ENCODE measurements at places on chromosomes 16 and 17. TPM values are rescaled to one million over a fixed set of nuclear protein-coding genes. Genes with fewer than 3 reads are reported as not detected.

Gene MEIOB
- total RNA-seq: not detected

Gene RUNDC1
- 10.9 TPM for total RNA-seq

DNA sequence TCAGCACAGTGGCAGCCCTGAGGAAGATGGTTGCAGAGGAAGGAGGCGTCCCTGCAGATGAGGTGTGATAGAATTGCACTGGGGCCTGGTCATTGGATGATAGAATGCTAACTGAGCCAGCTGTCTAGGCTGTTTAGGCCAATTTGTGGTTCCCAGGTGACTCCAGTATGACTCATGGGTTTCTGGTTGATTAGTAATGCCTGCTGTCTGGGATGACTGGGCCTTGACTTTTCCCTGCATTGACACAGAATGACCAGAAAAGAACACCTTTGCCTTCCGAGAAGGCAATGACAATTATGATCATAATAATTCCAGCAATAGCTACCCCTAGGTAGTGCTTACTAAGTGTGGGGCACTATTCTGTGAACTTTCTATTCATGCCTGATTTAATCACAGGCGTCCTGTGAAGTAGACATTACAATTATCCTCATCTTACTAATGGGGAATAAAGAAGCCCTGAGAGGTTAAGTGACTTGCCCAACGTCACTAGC, 31.5 kb downstream of the USP43 start:
- no peak overlapping the region for H3K4me3 ChIP-seq
- H3K4me1 ChIP-seq: no peaks in the 10 kb centered on the region
- no peak overlapping the region for H3K27ac ChIP-seq
- no peak for DNase-seq
- H3K36me3 ChIP-seq: no peaks in the 10 kb centered on the region
- no peaks in the 10 kb centered on the region for H3K27me3 ChIP-seq

GRCh38 chr16:10541366-10541765, 39.0 kb downstream of the EMP2 start:
- H3K27ac ChIP-seq: no peak overlapping the region
- H3K27me3 ChIP-seq: no peaks in the 10 kb centered on the region
- no peak overlapping the region for H3K4me3 ChIP-seq
- H3K36me3 ChIP-seq: peaks cover 90% of the 10 kb centered on the region
- DNase-seq: no peak

DNA sequence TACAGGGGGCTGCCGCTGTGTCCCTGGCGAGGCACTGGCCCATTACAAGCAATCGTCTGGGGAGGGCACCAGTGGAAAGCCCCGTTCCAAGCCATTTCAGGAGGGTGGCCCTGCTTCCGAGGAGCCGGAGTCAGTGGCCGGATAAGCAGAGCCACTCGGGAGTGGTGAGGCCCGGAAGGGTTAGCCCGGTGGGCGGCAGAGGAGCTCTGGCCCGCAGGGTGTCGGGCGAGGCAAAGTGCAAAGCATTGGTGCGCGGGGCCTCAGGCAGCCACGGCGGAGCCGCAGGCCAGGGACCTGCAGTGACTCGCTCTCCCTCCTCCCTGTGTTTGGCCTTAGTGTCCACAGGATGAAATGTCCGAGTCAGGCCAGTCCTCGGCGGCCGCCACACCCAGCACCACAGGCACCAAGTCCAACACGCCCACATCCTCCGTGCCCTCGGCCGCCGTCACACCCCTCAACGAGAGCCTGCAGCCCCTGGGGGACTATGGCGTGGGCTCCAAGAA, 24.6 kb downstream of the NME3 start:
- no peak overlapping the region for H3K27ac ChIP-seq
- DNase-seq: no peak
- H3K4me1 ChIP-seq: no peaks in the 10 kb centered on the region
- H3K36me3 ChIP-seq: peaks cover 83% of the 10 kb centered on the region

- H3K4me1 ChIP-seq: no peaks in the 10 kb centered on the region
- H3K27ac ChIP-seq: no peak overlapping the region
- no peaks in the 10 kb centered on the region for H3K27me3 ChIP-seq
- H3K36me3 ChIP-seq: no peaks in the 10 kb centered on the region
These were observed 191.7 kb upstream of the RBFOX1 start for GRCh38 chr16:7140899-7141298.

DNA sequence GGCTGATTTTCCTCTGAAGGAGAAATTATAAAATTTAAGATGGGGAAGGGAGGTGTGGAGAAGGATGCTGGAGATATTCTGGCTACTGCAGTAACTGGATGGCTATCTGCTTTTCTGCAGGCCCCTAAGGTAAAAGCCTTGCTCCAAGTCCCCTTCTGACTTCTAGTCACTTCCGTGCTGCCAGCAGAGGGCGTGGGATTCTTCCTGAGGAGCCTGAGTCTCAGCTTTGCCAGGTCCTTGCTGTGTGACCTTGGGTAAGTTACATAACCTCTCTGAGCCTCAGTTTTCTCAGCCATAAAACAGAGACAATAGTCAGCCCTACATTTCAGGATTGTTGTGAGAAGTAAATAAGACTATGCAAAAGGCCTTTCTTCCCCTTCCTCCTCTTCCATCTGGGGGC, 24.3 kb upstream of the TMEM220 start:
- H3K4me1 ChIP-seq: no peaks in the 10 kb centered on the region
- H3K4me3 ChIP-seq: no peak overlapping the region
- no peak overlapping the region for H3K27ac ChIP-seq
- H3K36me3 ChIP-seq: no peaks in the 10 kb centered on the region
- peak; percentile 34 for DNase-seq
- H3K27me3 ChIP-seq: no peaks in the 10 kb centered on the region

Gene C17orf113
- 0.72 TPM for total RNA-seq

- DNase-seq: peak; percentile 57
- no peak overlapping the region for H3K4me3 ChIP-seq
- H3K4me1 ChIP-seq: peaks cover 31% of the 10 kb centered on the region
- no peaks in the 10 kb centered on the region for H3K27me3 ChIP-seq
- H3K27ac ChIP-seq: no peak overlapping the region
- H3K36me3 ChIP-seq: no peaks in the 10 kb centered on the region
These were observed 6.8 kb downstream of the AXIN2 start for GRCh38 chr17:65554553-65555223.

- no peak for DNase-seq
- H3K4me1 ChIP-seq: no peaks in the 10 kb centered on the region
These were observed 9.9 kb downstream of the RABEP2 start for GRCh38 chr16:28915181-28915580.

GRCh38 chr16:14325502-14326401, 254.6 kb downstream of the MRTFB start:
- no peaks in the 10 kb centered on the region for H3K27me3 ChIP-seq
- DNase-seq: no peak
- peak overlapping the region; percentile 66 for H3K27ac ChIP-seq
- peaks cover 8% of the 10 kb centered on the region for H3K36me3 ChIP-seq

DNA sequence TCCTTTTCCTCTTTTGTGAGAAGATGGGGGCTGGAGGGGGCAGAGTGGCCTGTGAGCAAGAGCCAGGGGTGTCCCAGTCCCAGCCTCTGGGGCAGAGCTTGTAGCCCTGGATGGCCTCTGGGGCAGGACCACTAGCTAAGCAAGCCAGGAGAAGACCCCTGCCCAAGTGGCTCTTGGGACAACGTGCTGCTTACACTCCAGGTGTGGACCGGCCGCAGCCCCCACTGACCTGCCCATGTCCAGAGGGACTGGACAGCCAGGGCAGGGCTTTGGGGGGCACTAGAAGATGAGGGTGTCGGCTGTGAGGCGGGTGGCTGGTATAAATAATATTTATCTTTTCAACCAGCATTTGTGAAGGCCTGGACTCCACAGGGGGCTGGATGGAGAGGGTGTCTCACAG, 9.2 kb upstream of the SPPL2C start:
- H3K36me3 ChIP-seq: no peaks in the 10 kb centered on the region
- H3K27ac ChIP-seq: no peak overlapping the region
- H3K27me3 ChIP-seq: no peaks in the 10 kb centered on the region
- no peak overlapping the region for H3K4me3 ChIP-seq
- DNase-seq: no peak

GRCh38 chr17:77594416-77595209, 363.9 kb upstream of the TNRC6C start:
- H3K27ac ChIP-seq: no peak overlapping the region
- no peaks in the 10 kb centered on the region for H3K4me1 ChIP-seq
- no peaks in the 10 kb centered on the region for H3K36me3 ChIP-seq
- DNase-seq: no peak
- no peak overlapping the region for H3K4me3 ChIP-seq
- H3K27me3 ChIP-seq: no peaks in the 10 kb centered on the region

DNA sequence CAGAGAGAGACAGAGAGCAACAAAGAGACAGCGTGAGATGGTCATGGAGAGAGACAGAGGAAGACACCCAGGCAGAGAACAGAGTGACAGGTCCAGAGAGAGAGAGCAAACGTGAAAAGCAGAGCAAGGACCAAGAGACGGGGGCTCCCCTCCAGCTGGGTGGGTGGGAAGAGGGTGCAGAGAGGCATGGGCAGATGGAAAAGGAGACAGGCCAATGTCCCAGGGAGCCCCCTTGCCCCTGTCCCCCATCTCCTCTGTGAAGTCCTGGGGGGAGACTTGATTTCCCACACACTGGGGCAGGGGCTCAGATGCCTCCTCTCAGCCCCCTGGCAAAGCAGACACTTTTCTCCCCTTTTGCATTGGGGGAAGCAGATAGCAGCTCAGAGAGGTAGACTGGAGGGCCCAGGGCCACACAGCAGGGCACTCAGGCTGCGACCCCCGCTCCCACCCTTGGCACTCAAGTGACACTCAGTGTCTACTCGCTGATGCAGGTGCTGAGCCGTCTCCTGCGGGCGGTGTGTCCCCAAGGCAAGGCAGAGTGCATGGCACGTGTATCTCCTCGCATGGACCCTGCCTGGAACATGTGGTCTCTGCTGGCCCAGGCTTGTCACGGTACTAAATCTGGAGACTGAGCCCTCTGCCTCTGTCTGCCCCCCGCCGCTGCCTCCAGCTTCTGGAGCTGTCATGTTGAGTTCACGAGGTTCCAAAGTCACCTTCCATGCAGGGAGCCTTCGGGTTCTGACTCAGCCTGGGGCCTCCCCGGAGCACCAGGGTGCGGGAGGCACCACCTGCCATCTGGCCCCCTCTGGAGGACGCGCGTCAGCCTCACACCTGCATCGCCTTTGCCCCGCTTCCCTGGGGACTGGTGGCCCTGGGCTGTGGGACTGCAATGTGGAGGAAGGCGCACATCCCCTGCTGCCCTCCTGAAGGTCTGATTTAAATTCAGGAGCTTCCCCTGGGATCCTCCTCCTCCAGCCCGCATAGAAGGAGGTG, 215.9 kb upstream of the GSE1 start:
- peak; percentile 60 for DNase-seq
- no peak overlapping the region for H3K4me3 ChIP-seq
- no peaks in the 10 kb centered on the region for H3K36me3 ChIP-seq
- no peaks in the 10 kb centered on the region for H3K27me3 ChIP-seq
- peaks cover 33% of the 10 kb centered on the region for H3K4me1 ChIP-seq

Gene SPATA2L
- total RNA-seq: 6.5 TPM

Gene CES4A
- 3.5 TPM for total RNA-seq

GRCh38 chr17:43820759-43821158, 12.2 kb downstream of the MPP3 start:
- no peaks in the 10 kb centered on the region for H3K27me3 ChIP-seq
- peaks cover 9% of the 10 kb centered on the region for H3K36me3 ChIP-seq
- DNase-seq: no peak
- H3K4me3 ChIP-seq: no peak overlapping the region
- peaks cover 11% of the 10 kb centered on the region for H3K4me1 ChIP-seq

- no peak overlapping the region for H3K4me3 ChIP-seq
- no peaks in the 10 kb centered on the region for H3K4me1 ChIP-seq
- H3K27me3 ChIP-seq: no peaks in the 10 kb centered on the region
- no peak for DNase-seq
These were observed 7.2 kb upstream of the MYCBPAP start for GRCh38 chr17:50501054-50501453.

- H3K4me3 ChIP-seq: no peak overlapping the region
- DNase-seq: no peak
- H3K27me3 ChIP-seq: no peaks in the 10 kb centered on the region
- H3K27ac ChIP-seq: no peak overlapping the region
- H3K36me3 ChIP-seq: peaks cover 100% of the 10 kb centered on the region
- H3K4me1 ChIP-seq: no peaks in the 10 kb centered on the region
These were observed 22.6 kb downstream of the CNTNAP1 start for GRCh38 chr17:42704837-42705494.

Gene GPR139
- total RNA-seq: not detected

DNA sequence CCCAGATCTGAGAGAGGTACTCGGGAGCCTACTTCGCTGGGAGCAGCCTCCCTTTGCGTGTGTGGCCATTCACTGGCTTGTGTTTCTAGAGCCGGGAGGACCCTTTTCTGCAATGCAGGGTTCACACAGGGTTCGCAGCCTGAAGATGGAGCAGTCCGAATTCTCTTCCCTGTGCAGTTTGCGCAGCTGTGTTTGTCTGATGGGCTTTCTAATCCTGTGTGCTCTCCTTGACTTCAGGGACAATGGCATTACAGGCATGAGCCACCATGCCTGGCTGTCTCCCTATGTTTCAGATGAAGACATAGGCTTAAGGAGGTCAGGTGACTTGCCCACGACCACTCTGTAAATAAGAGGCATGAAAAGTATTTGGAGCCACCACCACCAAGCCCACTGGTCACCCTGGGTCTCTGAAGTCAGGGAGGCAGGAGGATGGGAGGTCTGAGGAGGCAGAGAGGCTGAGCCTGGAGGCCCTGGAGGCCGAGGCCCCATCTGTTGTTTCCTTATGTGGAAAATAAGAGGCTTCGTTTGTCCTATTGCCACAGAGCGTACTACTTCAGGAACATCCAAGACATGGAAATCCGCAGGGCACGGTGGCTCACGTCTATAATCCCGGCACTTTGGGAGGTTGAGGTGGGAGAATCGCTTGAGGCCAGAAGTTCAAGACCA, 5.0 kb upstream of the STH start:
- no peaks in the 10 kb centered on the region for H3K27me3 ChIP-seq
- DNase-seq: no peak
- H3K27ac ChIP-seq: no peak overlapping the region
- no peaks in the 10 kb centered on the region for H3K36me3 ChIP-seq
- H3K4me1 ChIP-seq: no peaks in the 10 kb centered on the region

DNA sequence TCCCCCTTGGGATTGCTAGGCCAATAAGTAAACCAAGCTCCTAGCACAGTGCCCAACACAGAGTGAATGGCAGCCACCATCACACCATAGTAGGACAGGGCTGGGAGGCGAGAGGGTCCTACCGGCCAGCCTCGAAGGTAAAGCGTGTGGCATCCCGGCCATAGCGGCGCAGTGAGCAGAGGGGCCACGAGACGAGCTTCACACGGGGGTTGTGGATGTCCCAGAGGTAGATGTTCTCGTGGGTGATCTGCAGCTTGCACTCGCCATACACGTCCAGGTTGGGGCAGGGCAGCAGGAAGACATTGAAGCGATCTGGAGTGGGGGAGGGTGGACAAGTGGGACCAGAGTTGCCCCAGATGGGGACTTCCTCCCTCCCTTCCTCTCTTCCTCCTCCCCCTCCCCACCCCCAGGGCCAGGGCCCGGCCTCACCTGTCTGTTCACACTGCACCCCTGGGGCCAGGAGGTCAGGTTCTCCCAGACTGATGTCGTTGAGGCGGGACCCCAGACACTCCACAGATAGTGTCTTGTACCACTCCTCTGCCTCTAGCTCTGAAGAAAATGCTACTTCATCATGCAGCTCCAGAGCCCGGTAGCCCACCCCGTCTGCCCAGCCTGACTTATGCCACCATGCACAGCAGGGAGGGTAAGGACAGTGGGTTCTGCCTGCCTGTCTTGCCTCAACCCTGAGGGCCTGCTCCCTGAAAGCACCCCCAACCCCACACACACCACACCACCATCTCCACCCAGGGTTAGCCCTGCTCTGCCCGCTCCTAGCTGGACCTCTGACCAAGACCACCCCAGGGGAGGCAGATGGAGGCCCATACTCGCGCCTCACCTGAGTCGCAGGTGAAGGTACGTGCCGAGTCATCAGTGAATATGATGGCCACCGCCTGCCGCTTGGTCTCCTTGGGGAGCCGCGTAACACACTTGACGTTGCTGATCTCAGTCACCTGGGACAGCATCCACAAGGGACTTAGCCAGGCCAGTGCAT, 11.3 kb downstream of the DOK4 start:
- H3K36me3 ChIP-seq: peaks cover 5% of the 10 kb centered on the region
- H3K4me3 ChIP-seq: no peak overlapping the region
- H3K27ac ChIP-seq: no peak overlapping the region
- no peaks in the 10 kb centered on the region for H3K27me3 ChIP-seq

Gene MYH13
- total RNA-seq: not detected

Gene CFAP97D1
- total RNA-seq: not detected

All from heart left ventricle (tissue), 16 donors.